Activated CD8-positive, alpha-beta memory T cell treated with anti-CD3 and anti-CD28 coated beads, Interleukin-2, amount 50 U/mL, for 4 hours (primary cell): ENCODE measurements at places on chromosomes 7 and 10.
A peak's percentile ranks its signal among the peaks of the same experiment; 100 is the strongest.

DNA sequence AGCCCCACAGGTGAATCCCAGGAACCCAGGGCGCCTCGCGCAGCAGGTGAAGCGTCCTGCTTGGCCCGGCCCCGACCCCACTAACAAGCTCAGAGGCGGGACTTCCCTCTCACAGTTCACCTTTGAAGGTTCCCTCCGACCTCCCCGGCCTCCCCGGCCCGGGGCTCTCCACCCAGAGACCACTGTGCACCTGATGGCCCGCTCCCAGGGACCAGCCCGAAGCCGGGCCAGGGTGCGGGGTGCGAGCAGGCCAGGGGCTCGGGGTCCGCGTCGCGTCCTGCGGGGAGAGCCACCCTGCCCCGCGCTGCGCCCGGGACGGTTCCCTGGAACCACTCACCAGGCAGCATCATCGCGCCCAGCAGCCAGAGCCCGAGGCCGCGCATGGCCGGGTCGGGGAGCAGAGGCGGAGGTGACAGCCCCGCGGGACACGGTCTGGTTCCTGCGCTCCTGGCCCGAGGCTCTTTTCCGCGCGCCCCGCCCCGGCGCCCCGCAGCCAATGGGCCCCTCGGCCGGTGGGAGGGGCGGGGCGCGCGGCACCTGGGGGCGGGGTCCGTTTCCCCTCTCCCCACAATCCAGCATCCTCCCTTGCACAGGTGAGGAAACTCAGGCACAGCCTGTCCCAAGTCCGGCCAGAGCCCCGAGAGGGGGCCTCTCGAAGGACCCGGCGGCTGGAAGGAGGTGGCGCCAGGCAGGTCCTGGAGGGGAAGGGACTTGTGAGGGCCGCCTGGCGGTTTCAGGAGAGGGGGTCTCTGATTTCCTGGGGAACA, at the start of gene ADAM8:
TSS of gene ADAM8 (minus strand) at position 434 of the 767 bp plus-strand sequence. CDS start at position 383, 51 bp downstream.
- peak; percentile 67 for DNase-seq

GRCh38 chr7:96303686-96304443, 18.0 kb downstream of the SLC25A13 start:
- no peak for DNase-seq

DNA sequence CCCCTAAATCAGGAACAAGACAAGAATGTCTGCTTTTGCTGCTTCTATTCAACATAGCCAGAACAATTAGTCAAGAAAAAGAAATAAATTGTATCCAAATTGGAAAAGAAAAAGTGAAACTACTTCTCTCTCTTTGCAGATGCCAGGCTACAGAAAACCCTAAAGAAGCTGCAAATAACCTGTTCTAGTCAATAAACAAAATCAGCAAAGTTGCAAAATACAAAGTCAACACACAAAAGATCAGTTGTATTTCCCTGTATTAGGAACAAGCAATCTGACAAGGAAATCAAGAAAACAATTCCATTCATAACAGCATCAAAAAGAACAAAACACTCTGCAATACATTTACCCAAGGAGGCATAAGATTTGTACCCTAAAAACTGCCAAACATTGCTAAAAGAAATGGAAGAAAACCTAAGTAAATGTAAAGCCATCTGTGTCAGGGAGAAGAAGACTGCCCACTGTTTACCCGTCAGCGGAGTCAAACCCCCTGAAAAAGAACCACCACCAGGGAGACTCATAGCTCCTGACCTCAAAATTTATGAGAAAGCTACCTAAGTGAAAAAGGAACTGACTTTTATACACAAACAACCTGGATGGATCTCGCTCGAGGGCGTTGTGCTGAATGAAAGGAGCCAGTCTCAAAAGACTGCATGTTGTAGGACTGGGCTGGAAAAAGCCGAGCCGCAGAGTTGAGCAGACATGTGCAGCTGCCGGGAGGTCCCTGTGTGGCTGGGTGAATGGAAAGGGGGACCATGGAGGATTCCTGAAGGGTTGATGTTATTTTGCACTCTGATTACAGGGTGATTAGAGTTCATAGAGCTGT, 263.1 kb downstream of the MAD1L1 start:
- DNase-seq: no peak

DNA sequence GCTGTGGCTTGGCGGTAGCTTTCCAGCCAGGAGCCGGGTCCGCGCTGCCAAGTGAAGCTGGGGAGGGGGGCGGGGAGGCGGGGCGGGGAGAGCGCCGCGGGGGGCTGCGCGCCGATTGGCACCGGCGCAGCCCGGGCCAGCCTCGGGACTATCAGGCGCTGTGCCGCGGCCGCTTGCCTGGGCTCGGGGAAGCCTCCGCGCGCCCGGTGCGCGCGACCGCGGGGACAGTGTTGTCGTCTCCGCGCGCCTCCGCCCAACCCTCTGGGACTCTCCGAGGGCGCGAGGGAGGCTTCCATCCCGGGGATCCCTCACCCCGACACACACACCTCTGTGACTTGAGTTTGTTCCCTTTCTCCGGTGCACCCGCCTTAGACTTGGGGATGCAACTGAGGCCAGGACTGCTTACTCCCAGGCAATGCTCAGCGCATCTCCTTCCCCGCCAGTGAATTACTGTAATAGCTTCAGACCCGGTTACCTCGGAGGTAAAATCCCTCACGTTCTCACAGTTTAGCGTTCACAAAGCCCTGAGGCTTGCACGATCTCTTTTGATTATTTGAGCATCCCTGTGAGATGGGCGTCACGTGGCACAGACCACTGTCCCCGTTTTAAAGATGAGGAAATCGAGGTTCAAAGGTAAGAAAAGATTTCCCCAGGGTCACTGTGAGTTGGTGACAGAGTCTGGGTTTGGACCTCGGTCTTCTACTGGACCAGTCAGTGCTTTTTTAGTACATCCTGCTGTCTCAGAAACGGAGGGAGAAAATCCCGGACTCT, at the start of gene NKX1-2:
TSS of gene NKX1-2 (minus strand) at position 24 of the 771 bp plus-strand sequence. CDS start 92 bp downstream, outside the sequence.
- DNase-seq: no peak

DNA sequence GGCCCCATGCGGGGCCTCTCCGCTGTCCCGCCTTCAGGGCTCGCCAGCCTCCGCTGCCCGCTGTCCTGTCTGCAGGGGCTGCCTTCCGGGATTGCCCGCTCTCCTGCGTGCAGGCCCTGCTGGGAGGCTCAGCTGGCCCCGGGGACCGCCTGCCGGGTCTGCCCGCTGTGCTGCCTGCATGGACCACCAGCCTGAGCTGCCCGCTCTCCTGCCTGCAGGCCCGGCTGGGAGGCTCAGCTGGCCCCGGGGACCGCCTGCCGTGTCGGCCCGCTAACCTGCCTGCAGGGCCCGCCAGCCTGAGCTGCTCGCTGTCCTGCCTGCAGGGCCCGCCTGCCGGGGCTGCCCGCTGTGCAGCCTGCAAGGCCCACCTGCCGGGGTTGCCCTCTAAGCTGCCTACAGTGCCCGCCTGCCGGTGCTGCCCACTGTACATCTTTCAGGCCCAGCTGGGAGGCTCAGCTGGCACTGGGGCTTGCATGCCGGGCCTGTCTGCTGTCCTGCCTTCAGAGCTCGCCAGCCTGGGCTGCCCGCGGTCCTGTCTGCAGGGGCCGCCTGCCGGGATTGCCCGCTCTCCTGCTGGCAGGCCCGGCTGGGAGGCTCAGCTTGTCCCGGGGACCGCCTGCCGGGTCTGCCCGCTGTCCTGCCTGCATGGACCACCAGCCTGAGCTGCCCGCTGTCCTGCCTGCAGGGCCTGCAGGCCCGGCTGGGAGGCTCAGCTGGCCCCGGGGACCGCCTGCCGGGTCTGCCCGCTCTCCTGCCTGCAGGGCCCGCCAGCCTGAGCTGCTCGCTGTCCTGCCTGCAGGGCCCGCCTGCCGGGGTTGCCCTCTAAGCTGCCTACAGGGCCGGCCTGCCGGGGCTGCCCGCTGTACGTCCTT, 165.1 kb downstream of the GLRX3 start:
- DNase-seq: peak; percentile 41

- DNase-seq: no peak
These were observed 108.6 kb downstream of the ADARB2 start for GRCh38 chr10:1628757-1629156.

GRCh38 chr7:149741629-149742028, 31.8 kb downstream of the ZNF467 start:
- DNase-seq: no peak

GRCh38 chr10:19702215-19702614, 114.0 kb upstream of the PLXDC2 start:
- DNase-seq: no peak

- no peak for DNase-seq
These were observed 65.3 kb downstream of the FRMPD2 start for GRCh38 chr10:48209241-48209640.

- no peak for DNase-seq
These were observed 24.2 kb upstream of the PRKAG2 start for GRCh38 chr7:151900986-151901621.

DNA sequence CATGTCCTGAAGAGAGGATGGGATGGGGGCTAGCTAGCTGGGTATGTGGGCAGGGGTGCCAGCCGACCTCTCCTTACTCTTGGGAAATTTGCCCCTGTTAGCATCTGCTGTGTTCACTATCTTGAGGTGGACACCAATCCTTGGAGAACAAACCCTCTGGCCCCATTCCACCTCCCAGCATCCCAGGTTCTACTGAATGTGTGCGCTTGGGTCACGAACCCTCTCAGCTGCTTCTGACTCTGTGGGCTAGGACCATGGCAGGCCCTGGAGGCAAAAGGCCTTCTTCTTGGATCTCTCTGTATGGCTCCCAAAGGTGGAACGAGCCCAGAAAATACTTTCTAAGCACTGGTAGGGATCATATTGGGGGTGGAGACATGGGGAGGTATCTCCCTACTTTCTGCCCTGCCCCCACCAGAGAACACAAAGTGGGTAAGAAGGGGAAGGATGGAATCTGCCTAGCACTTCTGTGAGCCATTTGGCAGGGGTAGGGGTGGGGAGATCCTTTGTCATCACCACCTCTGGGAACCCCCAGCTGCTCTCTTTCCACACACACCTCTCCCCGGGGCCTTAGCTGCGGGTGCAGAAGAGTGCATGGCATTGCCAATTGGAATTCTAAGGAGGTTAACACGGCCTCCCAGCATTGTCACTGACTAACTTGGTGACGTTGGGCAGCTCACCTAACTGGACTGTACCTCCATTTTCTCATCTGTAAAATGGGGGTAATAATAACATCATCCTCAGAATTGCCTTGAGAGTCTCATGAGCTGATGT, 7.7 kb downstream of the UNC5B start:
- no peak for DNase-seq

GRCh38 chr10:30155401-30155800, 96.0 kb upstream of the JCAD start:
- DNase-seq: no peak

DNA sequence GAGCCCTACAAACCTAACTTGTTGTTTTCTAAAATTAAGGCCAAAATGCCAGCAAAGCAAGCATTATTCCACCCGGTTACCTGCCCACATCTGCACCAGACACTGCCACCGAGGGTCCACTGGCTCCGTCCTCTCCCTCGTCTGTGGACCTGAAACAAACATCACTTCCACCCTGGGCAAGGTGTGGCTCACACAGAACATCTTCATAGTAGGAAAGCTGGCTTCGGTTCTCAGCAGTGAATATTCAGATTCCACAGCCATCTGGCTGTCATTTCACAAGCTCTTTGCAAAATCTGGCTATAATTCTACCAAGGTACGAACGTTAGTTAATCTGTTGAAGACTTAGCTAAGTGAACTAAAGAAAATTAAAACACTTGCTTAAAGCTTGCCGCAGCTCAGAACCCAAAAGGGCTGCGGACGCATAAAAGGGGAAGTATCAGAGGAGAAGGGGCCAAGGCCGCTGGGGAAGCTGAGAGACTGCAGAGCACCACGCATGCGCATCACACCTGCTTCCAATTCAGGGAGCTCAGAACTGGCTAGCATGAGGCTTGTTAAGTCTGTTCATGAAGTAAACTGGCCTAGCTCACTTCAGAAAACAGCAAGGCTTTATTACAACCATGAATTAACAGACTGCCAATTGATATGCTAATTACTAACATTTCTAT, 46.1 kb downstream of the PTPRN2 start:
- DNase-seq: no peak

- no peak for DNase-seq
These were observed 372.3 kb upstream of the LRRN3 start for GRCh38 chr7:110718503-110719205.

DNA sequence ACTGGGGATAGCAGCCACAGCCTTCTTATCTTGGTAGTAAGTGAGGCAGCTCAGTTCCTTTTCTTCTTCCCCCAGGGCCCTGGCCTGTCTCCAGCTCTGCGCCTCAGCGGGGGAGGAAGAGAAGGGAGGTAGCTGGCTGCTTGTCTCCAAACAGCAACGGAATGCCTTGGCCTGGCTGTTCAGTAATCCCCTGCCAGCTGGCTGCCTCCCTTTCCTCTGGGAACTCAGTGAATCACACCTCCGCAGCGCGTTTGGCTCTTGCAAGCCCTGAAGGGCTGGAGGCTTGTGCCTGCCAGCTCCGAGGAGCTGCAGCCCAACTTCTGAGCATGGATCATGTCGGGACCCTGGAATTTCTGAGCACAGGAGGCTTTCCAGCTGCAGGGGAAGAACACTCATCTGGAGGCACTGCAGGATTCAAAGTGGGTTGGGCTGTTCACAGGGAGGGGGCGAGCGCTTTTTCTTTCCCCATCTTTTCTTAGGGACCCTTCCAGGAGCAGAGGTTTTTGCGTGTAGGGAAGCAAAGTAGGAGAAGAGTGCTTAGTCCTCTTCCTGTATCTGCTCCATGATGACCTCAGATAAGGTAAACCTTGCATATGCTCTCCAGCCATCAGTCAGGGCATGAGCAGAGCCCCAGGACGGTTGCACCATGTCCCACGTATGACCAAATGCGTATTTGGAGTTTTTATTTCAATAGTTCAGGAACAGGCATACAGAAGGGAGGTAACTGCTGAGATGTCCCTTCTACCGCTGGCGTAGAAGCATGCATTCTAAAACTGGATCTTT, 253.2 kb upstream of the INHBA start:
- DNase-seq: no peak

DNA sequence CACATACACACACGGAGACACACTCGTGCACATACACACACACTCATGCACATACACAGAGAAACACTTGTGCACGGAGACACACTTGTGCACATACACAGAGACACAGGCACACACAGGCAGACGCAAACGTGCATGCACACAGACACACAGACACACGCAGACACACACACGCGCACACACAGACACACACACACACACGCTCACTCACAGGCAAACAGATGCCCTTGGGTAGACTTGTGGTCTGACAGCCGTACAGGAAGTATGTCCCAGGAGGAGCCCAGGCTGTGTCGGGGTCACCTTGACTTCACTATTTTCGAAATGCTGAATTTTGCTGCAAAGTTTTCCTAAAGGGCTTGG, 538.0 kb downstream of the DNAJB6 start:
- DNase-seq: no peak

DNA sequence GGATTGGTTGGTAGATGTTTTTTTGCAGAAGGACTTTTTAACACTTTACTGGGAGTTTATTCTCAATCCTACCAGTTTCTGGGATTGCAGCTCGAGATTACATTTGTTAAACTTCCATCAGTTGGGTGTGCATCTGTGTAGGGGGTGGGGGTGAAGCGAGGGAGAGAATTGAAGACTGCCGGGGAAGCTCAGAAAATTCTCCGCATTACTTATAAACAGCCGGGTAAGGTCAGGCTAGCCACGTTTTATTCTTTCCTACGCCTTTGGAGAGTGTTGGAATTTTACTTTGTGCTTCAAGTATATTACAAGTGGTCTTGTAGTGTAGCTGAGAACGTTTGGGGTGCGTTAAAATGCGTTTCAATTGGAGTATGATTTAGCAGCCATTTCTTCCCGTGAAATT, 1.1 kb downstream of the PALS2 start:
- DNase-seq: no peak
